ENCODE measurements at places on chromosomes 5 and 9.

GRCh38 chr5:98679963-98680362 lies 93.5 kb upstream of the RGMB start:
- DNase-seq = no peak

DNA sequence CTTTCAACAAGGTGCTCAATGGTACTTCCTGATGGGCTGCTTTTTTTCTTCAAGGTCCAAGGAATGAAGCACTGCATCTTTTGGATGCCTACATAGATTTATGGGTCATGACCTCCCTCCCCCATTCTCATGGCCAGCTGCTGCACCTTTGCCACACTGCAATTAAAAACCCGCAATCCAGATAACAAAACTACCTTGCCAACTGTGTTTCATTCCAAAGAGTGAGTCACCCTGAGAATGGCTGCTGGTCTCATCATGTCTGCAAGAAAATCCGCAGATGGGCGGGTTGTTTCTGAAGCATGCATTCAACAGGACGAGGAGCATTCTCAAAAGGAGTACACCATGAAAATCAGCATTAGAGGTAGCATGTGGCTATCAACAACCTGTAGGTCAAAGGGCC lies 139.8 kb downstream of the ELAVL2 start:
- DNase-seq = no peak

- DNase-seq = no peak
Observed at GRCh38 chr5:92884469-92884868, 696.5 kb downstream of the NR2F1-AS1 start.

GRCh38 chr9:101727612-101728524 lies 10.6 kb downstream of the GRIN3A start:
- no peak for DNase-seq

- no peak for DNase-seq
Observed at GRCh38 chr5:157659868-157660660, 7.8 kb upstream of the SOX30 start.
